LoVo (cell line): ENCODE measurements at places on chromosomes 12 and 14.
A peak's percentile ranks its signal among the peaks of the same experiment; 100 is the strongest.

DNA sequence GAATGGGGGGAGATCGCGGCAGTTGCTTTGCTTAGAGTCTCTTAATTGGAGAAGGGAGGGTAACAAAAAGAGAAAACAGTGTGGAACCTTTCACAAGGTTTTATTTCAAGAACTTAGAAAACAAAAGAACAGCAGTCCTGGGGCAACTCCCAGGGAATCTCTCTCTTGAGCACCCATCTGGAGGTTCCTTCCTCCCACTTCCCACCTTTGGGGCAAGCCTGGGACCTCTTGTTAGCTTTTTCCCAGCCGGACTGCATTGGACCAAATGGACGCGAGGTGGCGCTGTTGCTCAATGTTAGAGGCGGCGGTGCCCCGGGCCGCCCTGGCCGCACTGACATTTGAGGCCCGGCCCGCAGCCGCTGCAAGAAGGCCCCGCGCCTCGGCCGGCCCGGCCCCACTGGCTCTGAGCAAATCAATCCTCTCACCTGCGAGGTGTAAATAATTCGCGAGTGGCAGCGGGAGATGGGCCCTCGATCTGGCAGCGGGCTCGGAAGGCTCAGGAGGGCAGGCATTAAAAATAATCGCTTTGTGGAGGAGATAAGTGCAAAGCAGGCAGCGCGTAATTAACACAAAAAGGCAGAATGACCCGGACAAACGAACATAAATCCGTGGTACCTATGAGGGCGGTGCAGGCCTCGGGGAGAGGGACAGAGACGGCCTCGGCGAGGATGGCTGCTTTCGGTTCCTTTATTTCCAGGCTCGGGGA is 2.8 kb upstream of the HOXC8 start:
- DNase-seq, result peak; percentile 87

GRCh38 chr12:53053218-53054111 is 3.6 kb downstream of the TNS2 start:
- peak; percentile 86 for DNase-seq

- DNase-seq, result no peak
Observed at GRCh38 chr14:31476131-31476866, 11.5 kb downstream of the GPR33 start.

GRCh38 chr12:42201063-42201462 is 37.0 kb downstream of the YAF2 start:
- DNase-seq, result no peak

DNA sequence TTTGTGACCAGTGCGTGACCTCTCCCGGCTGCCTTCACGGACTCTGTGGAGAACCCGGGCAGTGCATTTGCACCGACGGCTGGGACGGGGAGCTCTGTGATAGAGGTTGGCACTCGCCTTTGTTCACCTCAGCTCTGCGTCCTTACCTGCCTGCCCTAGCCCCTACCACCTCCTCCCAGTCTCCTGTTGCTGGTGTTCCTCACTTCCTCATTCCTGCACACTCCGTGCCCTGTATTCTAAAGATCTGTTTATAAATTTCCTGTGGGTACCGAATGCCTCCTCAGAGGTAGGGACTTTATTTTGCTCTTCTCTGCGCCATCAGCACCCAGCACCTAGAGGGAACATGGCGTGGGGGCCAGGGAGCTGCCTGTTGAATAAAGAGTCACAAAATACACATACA is 2.3 kb downstream of the DLK1 start:
- DNase-seq, result no peak

DNA sequence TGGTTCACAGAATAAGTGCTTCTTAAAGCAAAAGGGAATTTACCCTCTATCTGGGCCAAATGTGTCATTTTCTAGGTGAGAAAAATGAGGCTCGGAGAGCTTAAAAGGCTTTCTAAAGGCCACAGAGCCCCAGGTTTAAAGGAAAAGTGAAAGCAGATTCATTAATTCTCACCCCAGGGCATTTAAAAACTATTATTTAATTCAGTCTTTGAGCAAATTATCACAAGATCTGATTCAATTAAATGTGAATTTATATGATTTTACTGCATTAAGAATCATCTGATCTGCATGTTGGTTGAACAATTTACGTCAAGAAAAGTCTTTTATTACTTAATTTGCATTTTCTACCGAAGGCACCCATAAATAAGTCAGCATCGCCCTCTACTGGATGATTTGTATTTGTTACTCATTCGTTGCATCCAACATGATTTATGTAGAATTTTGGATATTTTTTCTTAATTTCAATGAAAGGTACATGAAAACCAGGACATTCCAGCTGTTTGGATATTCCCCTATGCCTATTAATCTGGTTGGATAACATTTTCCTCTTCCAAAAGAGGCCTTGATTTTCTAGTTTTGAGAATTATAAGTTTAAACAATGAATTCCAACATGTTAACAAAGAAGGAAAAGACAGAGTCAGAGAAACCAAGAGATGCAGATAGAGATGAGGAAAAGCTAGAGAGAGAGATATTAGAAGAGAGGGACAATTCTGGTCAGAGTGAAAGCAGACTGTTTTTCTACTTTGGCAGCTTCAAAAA is 19.1 kb upstream of the DHRS7 start:
- DNase-seq, result peak; percentile 77

DNA sequence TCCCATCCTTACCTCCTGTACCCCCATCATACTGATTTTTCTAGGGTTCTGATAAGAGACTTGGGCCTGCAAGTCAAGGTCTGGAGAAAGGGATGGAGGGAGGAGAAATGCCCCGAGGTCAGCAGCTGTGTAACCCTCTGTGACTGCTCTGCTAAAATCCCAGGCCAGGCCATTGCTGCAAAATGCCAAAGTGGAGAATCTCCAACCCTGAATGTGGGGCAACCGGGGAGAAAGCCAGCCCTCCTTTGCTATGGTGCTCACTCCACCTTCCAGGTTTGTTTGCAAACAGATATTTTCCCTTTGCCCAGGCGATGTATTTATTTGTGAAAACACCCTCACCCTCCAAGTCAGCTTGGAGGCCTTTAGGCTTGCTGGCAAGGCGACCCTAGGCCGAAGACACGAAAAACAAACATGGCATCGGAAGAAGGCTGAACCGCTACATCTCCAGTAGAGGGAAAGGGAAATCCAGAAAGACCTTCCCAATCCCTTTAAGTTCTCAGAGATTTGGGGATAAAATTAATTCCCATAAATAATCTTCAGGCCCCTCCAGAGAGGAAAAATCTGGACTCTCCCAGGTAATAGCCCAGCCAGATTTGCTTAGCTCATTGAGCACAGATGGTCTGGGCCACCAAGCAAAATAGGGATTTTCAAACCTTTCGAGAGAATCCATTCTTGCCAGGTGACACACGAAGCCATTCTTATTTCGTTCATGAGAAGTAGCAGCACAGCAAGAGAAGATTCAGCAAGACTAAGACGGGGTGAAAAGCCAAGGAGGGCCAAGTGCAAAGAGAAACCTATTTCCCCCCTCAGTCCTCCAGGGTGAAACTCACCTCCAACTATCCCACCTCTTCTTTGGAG is 1.3 kb upstream of the TBX5 start:
- no peak for DNase-seq

DNA sequence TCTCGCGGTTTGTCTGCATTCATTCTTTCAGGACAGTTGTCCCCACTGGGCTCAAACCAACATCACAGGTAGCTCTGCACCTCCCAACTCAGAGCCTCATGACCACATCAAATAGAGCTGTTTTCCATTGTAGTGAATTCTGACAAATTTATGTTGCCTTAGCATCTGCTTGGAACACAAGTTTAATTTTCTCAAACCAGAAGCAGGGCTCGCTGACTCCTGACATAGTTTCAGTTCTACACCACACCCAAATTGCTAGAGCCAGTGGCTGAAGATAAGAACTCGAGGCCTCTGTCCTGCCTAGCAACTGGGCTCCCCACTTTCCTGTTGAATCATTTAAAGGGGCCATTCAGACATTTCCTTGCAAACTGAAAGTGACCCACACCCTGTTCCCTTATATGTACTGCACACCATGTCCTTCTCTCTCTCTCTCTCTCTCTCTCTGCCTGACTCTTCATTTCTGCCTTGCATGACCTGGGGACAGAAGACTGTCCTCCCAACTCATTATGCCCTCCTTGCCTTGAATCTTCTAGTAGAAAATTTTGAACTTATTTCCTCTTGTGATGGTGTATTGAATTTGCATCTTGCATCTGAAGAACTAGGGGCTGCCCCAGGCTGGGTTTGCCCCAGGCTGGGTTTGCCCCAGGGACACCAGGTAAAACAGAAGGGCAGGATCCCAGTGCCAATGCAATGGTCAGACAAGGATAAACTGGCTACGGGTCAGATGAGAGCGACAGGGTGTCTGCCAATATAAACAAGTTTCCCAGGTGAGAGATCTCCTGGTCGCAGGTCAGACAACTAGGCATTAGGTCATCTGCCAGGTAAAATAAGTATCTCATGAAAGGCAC is 9.7 kb upstream of the WSCD2 start:
- peak; percentile 12 for DNase-seq

GRCh38 chr12:94247246-94247645 is 98.9 kb downstream of the PLXNC1 start:
- no peak for DNase-seq

DNA sequence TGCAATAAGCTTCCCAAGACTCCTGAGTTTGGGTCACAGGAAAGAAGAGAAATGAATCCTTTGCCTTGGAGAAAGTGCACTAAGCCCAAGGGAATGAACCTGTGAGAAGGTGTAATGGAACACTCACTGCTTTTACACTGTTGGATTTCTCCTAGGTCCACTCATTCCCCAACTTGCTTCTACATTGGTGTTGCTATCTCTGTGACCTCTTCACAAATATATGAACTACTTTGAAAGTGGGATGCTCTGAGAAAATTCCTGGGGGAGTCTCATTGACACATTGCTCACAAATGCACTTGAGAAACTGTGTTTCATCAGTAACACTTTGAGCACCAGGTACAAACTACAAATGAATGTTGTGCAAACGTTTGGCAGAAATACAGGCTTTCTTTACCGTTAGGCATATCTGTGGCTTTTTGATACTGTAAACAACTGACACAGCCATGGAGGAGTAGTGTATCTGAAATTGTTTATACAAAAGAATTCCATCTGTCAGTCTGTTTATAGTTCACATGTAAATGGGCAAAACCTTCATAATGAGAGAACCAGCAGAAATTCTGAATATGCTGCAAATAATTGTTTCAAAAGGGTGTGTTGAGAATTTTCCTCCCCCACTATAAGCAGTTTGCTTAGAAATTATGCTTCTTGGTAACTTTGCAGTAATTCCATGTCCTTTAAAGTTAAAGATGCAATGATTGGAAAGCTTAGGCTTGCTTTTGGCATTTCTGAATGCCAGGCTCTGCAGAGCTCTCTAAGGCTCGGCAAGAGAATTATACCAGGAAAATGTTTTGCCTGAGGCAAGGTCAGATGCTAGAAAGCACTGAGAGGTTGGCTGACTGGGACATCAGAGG is 348.5 kb upstream of the DDHD1 start:
- no peak for DNase-seq

- DNase-seq, result no peak
Observed at GRCh38 chr14:54503486-54503885, 6.2 kb upstream of the CGRRF1 start.

DNA sequence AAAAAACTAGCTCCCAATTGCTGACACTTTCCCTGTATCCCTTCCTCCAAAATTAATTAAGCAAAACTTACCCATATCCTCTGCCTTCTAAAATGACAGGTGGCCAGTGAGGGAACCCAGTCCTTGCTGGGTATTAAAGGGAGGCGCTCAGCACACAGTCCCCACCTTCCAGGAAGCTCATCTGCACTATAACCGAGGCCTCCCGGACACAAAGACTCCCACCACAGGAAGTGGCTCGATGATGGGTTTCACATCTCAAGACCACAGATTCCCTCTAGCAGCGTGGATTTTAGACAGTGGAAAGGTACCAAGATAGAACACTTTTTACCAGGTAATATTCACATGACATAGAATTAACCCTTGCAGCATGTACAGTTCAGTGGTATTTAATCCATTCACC is 126.8 kb upstream of the NCOR2 start:
- no peak for DNase-seq

GRCh38 chr12:93778306-93778705 is 101.1 kb downstream of the CRADD start:
- DNase-seq, result no peak

DNA sequence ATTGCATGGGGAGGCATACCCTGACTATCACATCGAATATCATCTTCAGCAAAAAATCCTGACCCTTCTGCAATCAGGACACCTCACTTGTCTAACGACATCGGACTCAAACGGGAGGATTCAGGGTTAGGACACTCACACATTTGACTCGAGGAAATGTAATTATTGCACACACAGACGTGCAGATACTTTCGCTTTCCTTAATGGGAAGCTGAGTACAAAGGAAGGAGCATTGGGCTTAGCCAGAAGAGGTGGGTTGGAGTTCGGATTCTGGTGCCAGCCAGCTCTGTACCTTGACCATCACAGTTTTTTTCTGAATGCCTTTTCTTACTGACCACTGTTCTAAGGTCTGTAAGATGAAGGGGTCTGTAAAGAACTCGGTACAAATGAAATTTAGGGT is 260.4 kb downstream of the GALC start:
- DNase-seq, result no peak

DNA sequence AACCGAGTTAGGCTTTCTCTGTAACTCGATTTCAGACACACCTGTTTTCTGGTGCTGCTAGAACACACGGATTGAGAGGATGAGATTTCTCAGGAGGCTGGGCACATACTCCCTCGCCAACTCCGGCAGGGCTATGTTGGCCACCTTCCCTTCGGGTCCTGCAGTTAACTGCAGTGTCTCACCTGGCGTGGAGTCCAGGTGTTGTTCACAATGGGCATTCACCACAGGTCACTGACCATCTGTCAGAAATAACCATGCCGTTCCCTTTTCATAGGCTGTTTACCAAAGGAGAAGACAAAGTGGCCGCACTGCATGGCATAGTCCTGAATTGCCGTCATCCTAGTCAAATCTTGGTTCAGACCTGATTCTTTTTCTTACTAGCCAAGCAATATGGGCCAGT is 5.5 kb upstream of the KCNH3 start:
- DNase-seq, result no peak

- DNase-seq, result no peak
Observed at GRCh38 chr12:13223179-13223804, 26.8 kb downstream of the EMP1 start.

DNA sequence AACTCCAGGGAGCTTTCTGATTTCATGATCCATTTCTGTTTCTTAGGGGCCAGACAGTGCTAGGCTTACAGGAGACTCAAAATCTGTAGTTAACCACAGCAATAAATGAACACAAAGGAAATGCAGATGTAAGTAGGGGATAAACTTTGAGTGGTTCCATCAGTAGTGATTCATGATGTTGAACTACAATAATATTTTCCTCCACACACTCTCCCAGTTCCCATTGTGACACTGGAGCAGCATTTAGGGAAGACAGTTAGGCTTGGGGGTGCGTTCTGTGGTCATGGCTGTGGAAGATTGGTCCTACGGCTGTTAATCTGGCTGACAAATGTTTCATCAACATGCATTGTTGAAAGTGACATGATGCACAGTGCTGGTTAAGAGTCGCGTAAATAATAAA is 66.9 kb downstream of the HMGA2 start:
- DNase-seq, result no peak
